ENCODE measurements at places on chromosomes 3 and 15.

GRCh38 chr3:106190296-106190695, 321.5 kb upstream of the CBLB start:
- DNase-seq = no peak

DNA sequence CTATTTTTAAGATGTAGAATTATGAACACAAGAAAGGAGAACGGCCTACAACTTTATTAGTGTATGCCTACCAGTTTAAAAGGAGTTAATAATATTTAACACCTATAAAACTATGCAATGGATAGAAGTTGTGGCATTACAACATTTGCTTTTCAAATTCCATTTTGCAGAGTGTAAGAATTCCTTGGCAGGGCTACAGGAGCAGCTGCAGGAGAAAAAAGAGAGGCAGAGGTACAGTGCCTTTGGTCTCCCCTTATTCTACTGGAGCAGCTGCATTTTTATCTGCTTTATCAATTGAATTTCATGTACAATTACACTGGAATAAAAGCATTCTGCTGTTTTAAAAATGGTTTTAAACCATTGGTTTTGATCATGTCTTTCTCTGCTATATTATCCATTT, 145.7 kb upstream of the KCNH8 start:
- no peak for DNase-seq

- peak; percentile 85 for DNase-seq
Observed at GRCh38 chr3:45644791-45645201, 44.4 kb upstream of the SACM1L start.

DNA sequence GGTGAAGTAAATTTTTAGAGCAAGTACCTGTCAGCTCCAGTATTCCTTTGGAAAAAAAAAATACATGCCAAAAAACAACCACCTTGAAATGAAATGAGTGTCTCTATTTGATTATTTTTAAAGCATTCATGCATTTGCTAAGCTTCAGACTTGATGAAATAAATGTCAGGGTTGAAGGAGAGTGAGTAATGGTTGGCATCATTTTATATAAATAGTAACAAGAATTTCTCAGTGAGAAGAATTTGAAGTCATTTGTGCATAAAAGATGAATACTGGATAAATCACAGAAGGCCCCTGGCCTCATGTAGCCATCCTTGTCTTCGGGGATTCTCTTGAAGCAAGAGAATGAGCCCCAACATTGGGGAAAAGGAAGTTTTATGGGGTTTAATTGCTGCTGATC, 318.4 kb downstream of the LPP start:
- DNase-seq = no peak

Measured in fibroblast of pulmonary artery (primary cell).